ENCODE measurements at places on chromosomes 16 and 17.

- DNase-seq: peak; percentile 71
Observed at GRCh38 chr17:77145612-77146245, 5.0 kb downstream of the SEC14L1 start.

DNA sequence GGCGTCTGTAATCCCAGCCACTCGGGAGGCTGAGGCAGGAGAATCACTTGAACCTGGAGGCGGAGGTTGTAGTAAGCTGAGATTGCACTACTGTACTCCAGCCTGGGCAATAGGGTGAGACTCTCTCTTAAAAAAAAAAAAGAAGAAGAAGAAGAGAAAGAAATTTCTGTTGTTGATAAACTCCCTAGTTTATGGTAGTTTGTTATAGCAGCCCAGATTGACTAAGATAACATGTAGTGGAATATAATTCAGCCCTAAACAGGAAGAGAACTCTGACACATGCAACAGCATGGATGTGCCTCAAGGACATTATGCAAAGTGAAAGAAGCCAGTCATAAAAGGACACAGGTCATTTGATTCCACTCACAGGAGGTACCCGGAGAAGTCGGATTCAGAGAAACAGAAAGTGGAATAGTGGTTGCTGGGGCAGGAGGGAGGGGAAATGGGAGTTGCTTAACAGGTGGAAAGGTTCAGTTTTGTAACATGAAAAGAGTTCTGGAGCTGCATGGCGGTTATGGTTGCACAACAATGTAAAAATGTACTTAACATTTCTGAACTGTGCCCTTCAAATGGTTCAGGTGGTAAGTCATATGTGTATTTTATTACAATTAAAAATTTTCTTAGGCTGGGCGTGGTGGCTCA, 26.0 kb upstream of the PRM1 start:
- DNase-seq: no peak

DNA sequence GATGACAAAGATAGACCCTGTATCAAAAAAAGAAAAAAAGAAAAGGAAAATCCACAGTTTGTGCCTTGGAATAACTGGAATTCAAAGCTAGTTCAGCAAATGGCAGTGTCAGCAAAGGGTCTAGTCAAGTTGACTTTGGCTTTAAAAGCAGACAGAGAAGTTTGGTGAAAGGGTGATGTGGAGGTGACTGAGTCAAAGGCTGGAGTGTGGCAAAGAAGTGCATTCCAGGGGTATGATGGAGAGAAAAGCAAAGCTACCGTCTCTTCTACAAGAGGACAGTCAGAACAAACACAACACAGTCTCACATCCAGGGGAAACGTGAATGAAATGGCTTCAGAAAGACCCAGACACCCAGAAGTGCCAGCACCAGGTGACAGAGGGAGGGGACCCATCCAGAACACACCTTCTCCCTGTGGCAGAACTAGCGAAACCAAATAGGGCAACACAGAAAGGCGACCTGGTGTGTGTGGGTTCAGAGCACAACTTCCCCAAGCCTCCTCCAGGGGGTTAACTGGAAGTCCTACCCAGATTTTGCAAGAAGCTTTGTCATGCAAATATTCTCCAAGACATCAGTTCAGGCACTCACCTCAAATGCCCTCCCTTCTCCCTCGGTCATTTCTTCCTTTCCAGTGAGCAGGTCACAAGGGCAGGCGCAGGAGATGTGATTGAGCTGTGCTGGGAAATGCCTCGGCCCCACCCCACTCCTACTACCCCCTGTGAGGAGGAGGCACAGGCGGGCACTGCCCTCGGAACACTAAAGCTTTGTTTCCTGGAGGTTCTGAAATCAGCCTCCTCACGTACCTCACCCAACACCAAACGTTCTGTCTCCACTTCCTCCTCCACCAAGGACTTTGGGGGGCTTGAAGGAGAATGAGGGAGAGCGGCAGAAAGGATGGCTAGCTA, 481.9 kb downstream of the SOX9 start:
- peak; percentile 76 for DNase-seq

DNA sequence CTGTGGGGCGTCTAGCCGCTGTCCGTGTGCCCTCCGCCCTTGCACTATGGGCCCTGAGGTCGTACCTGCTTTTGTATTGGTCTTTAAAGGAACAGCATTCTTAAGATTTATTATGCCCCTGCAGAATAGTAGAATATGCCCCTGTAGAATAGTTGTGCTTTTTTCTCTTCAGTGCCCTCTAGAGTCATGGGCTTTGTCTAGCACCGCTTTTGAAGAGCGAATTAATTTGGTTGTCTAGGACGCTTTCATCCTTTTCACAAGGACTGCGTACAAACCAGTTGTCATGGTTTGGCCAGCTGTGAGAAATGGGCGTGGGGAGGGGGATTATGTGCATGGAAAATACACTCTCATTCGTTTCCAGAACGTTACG, 621 bp downstream of the CEP95 start:
- DNase-seq: peak; percentile 75

DNA sequence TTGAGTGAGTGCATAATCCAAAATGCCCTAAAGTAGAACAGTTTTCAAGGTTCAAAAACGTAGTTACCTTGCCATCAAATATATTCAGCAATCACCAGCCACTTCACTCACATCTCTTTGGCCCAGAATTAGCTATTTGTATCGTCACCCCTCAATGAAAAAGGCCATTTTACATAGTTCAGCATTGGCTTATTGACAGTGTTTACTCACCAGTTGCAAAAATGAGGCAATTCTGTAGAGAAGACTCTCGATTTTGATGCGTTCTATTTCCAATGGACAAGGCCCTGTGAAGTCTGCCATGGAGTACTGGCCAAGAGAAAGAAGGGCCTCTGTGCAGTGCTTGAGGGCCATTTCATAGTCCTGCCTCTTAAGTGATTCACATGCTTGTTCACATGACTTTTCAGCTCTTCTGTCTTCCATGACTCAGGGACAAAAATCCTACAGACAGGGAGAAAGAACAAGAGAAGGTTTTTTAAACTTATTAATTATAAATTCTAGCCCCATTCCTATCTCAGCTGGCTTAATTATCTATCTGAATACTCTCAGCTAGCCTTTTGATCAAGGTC, 26.5 kb downstream of the HELZ start:
- peak; percentile 62 for DNase-seq

GRCh38 chr17:17514361-17514992, 18.3 kb upstream of the RASD1 start:
- DNase-seq: no peak

GRCh38 chr16:23121024-23121423, 28.2 kb downstream of the USP31 start:
- DNase-seq: peak; percentile 25

DNA sequence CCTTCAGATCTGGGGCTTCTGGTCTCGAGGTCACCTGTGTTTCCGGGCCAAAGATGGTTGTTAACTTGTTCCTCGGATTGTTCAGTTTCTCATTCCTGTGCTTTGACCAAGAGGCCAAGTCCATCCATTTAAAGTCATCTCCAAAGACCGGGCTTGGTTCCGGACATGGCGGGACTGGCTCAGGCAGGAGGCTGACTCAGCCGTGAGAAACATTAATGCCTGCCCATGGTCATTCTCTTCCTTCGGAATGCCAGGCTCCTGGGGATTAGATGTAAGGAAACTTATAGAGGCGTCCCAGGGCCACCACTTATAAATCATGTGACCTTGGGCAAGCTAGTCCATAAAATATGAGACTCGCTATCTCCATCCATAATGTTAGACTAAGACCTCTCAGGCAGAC, 13.6 kb upstream of the NKD1 start:
- DNase-seq: no peak

DNA sequence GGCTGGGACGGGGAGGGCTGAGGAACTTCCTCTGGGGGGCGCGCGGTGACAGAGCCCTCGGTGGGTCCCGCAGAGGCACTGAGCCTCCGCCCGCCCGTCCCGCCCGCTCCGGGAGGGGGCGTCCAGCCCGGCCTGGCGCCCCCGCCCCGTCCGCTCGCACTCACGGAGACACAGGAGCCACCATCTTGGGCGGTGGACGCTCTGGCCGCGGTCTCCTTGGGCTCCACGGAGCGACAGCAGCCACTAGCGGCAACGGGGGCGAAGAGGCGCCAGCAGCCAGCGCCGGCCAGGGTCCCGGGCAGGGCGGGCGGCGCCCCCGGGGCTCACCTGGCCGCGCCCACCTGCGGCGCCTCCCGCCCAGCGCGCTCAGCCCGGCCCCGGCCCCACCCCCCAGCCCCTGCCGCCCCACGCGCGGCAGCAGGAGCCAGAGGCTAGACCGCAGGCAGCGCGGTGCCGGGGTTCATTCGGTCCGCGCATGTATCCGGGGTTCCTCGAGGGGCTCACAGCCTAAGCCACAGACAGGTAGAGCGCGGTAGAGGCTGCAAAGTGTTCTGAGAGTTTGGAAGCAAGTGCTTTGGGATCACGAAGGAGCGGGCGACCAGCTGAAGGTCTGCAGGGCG, at the start of gene C17orf113:
Gene C17orf113, minus strand, starts transcription at position 209 of the 620 bp plus-strand sequence. CDS start 7,225 bp downstream, outside the sequence.
- peak; percentile 6 for DNase-seq

- DNase-seq: no peak
Observed at GRCh38 chr16:79347277-79347676, 253.3 kb downstream of the MAF start.

DNA sequence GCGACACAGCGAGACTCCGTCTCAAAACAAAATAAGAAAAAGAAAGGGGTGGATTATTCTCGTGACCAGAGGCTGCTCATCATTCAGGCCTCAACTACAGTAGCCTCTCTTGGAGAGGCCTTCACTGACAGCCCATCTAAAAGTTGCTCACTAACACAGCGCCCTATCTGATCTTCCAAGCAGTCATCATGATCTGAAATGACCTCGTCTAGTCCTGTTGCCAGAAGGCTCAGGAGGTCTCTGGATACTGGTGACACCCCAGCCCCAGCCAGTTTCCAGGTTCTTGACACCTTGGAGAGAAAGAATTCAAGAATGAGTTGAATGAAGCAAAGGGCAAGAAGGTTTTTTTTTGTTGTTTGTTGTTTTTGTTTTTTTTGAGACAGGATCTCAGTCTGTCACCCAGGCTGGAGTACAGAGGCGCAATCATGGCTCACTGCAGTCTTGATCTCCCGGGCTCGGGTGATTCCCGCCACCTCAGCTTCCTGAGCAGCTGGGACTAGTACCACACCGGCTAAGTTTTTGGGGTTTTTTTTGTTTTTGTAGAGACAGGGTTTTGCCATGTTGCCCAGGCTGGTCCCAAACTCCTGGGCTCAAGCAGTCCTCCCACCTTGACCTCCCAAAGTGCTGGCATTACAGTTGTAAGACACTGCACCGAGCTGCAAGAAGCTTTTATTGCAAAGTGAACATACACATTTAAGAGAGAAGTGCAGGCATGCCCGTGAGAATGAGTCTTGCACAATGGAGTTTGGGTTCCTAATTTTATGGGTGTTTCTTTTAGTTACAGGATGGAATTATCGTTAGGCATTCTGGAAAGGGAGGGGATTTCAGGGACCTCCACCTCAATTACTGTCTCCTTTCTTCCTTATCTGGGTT, 2.7 kb upstream of the ZC3H7A start:
- no peak for DNase-seq

- no peak for DNase-seq
Observed at GRCh38 chr16:19017179-19017578, 33.4 kb downstream of the TMC7 start.

DNA sequence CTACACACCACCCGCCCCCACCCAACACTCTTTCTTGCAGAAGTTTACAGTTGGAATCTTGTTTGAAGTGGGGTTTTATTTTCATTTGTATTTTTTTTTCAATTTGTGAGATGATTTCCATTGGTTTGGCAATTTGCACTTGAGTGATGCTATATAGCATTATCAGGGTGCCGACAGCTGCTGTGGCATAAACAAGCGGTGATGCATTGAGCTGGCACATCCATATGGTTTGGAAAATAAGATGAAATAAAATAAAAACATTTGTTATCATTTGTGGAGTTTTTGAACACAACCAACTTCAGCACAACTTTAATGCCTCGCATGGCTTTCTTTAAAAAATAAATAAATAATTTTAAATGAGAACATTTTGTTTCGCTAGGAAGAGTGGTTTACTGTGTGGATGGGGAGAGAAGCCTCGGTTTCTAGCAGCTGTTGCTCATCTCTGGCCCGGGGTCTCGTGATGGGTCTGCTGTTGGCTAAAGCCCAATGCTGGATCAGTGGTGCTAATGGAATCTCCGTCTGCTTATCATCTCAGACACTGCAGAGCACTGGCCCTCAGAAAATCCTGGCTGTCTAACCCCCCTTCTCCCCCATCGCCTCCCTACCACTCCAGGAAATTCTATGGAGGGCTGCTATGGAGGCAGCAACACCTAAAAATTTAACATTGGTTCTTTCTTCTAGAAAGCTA, 192.3 kb upstream of the MAF start:
- no peak for DNase-seq

- DNase-seq: no peak
Observed at GRCh38 chr16:10916534-10916933, 25.7 kb downstream of the DEXI start.
